ENCODE measurements at places on chromosomes 12 and 14.

DNA sequence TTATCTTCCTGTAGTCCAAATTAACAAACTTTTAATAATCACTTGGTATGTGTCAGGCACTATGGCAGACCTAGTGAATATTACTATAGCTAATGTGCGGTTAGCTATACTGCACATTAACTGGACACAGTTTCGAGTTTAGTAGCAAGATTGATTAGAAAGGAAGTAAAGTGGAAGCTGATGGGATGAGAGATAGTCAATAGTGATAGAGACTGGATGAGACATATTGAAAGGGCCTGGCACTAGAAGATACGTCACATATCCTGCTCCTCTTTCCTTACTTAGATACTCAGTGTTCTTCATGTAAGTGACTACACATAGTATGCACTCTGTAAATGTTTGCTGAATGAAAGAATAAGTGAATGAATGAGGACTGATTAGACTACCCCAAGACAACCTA, 5.5 kb downstream of the TBK1 start:
- no peak for DNase-seq

- no peak for DNase-seq
These were observed 22.4 kb upstream of the KCNK13 start for GRCh38 chr14:90039253-90040010.

DNA sequence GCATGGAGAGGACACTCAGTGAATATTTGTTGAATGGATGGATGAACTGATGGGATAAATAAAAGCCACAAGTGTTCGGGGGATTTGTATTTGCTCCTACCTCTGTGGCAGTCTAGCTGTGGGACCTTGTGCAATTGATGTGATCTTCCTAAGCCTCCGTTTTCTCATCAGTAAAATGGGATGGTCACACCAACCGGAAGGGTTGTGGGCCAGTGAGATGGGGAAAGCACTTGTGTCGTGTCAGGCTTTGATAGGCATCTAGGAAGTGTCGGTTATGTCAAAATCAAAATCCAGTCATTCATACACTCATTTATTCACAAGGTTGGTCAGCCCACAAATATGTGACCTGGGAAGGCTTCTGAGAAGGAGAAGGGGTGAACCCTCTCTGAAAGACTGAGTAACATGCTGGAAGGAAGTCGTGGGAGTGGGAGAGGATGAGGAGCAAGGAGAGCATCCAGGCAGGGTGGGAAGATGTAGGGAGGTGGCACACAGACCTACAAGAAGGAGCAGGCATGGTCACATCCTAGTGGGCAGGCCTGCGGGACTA, 7.8 kb upstream of the SERPINA9 start:
- no peak for DNase-seq

- DNase-seq: no peak
These were observed 56.8 kb downstream of the DUSP16 start for GRCh38 chr12:12505544-12506495.

GRCh38 chr12:57010627-57011247, 4.4 kb upstream of the ZBTB39 start:
- no peak for DNase-seq

GRCh38 chr12:63037746-63038712, 103.1 kb upstream of the PPM1H start:
- DNase-seq: no peak

DNA sequence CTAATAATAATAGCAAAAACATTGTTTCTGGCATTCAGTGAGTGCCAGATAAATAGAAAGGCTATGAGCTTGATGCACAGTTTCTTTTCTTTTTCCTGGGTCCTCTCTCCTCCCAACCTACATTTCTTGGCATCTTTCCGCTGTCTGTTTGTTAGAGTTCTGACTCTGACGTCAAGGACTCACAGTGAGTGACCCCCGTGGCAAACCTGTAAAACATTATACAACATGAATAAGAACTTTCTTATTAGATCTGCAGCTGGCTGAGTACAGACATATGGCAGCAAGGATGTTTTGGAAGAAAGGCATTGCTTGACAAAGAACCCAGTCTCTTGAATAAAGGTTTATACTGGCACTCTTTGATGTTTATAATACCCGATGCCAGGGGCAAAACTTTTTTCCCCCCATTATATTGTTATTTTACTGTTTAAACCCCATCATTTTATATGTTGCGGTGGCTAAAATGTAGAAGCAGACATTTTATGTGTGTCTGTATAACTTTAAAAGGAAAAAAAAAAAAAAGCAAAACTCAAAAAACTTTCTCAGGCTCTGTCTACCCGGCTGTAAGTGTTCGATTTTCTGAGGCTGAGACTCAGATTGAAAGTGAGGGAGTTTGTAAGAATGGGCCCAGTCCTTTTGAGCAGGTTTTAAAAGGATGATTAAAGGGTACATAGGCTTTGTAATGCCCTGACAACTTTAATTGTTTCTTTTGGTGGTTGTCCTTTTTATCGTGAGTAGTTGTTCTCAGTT, 159.3 kb downstream of the PDE3A start:
- no peak for DNase-seq

All from DMS53 (cell line).